ENCODE measurements at places on chromosomes 1 and 21.

DNA sequence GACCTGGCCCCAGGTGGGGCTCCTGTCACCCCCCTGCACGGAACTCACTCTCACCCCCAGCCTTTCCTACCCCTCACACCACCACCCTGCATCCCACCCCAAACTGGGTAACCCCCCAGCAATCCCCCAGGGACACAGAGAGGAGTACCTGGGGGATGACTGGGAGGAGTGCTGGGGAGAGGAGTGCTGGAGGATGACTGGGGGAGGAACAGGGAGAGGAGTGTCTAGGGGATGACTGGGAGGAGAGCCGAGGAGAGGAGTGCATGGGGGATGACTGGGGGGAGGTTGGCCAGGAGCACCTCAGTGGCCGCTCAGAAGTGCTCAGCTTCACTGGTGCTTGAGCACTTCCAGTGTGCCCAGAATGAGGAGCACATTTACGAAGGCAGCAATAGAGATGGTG is 59.1 kb downstream of the SIK1 start:
- no peak for DNase-seq

DNA sequence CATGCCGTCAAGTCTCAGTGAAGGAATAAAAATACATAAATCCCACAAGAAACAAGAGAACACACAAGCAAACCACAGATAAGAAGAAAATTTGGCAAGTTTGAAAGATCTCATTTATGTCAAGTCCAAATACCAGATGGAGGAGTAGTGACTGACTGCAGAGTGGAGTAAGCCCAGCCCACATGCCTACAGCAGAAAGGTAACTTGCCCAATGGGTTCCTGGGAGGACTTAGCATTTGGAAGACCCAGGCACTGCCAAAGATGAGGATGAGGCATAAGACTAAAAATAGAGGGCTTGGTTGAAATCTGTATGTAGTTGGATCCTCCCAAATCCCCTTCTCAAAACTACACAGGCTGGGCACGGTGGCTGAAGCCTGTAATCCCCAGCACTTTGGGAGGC is 70.8 kb downstream of the ZNF648 start:
- no peak for DNase-seq

- DNase-seq = peak; percentile 42
These were observed 65.5 kb upstream of the CR1L start for GRCh38 chr1:207579436-207579799.

GRCh38 chr1:59072583-59072947 is 224.3 kb upstream of the FGGY start:
- no peak for DNase-seq

GRCh38 chr1:2631136-2632050 is 1.4 kb downstream of the MMEL1 start:
- no peak for DNase-seq

GRCh38 chr21:35525443-35525842 is 476.3 kb upstream of the RUNX1 start:
- no peak for DNase-seq

- no peak for DNase-seq
These were observed 131.4 kb downstream of the MRPS6 start for GRCh38 chr21:34204481-34205439.

GRCh38 chr1:241598249-241598648 is 41.9 kb downstream of the CHML start:
- no peak for DNase-seq

DNA sequence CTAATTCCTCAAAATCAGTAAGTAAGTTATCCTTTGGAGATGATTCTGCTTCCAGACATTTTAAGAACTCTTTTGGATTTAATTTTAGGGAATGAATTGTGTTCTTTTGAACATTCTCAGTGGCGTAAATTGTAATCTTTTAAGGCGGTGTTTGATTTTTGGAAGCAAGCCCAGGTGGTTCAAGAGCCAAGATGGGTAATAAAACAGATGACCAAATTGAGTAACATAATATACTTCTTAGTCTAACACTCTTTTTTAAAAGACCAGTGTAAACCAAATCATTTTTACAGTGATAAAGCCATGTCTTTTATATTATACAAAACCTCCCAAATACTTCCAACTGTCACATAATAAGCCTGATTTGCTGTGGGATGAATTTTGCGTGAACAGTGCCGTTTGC is 133.8 kb downstream of the LRRC40 start:
- peak; percentile 16 for DNase-seq

DNA sequence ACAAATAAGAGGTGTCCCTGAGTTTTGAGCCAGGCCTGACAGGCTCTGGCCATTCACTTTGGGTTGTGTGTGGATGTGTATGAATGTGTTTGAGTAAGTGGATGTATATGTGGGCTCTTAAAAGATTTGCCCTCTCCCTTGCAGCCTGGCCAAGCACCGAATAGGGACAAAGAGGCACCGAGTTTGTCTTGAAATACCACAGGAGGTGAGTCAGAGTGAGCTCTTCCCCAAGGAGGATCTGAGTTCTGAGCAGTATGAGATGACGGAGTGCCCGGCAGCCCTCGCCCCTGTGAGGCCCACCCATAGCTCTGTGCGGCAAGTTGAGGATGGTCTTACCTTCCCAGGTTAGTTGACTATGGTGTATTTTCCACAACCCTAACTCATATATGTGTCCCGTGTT is 19.0 kb downstream of the KDM4A start:
- DNase-seq = no peak

GRCh38 chr1:78483903-78484302 is 6.9 kb upstream of the PTGFR start:
- no peak for DNase-seq

GRCh38 chr1:167360120-167360519 is 139.4 kb downstream of the POU2F1 start:
- DNase-seq = no peak

- no peak for DNase-seq
These were observed 56.7 kb upstream of the PUM1 start for GRCh38 chr1:31122101-31122735.

DNA sequence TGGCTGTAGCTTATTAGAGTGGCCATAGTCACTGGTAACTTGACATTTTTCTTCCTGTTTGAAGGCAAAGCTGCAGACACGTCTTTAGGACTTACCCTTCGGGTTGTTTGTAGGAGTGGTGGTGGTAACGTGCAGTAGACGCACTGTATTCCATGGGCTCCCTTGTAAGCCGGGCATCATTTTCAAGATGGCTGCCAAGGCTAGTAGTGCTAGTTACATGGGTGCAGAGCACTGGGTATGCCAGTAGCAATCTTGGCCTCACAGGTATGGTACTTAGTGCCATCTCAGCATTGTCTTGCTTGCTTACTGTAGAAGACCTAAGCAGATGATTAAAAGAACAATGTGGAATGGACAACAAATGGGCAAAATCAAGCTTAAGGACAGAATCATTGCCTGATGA is 1.9 kb downstream of the YBX1 start:
- DNase-seq = no peak

Measured in NCI-H226 (cell line).